ENCODE measurements at places on chromosomes 12 and 14.

GRCh38 chr14:103735815-103736545, 20.4 kb downstream of the ZFYVE21 start:
- DNase-seq: no peak

GRCh38 chr14:52609445-52610044, 56.9 kb downstream of the GPR137C start:
- no peak for DNase-seq

- DNase-seq: no peak
Observed at GRCh38 chr12:131947482-131948027, 2.2 kb upstream of the EP400 start.

- DNase-seq: no peak
Observed at GRCh38 chr14:44829021-44829420, 132.7 kb downstream of the KLHL28 start.

Measured in stimulated activated CD4-positive, alpha-beta T cell treated with anti-CD3 and anti-CD28 coated beads, Interleukin-2, amount 100 ng/mL, for 24 hours (primary cell).